ENCODE measurements at places on chromosomes 2 and 18.

- DNase-seq: no peak
Observed at GRCh38 chr18:56107821-56108477, 520.0 kb upstream of the TCF4 start.

- DNase-seq: no peak
Observed at GRCh38 chr2:15760232-15760910, 168.7 kb downstream of the DDX1 start.

GRCh38 chr2:10487081-10487740 lies 39.1 kb upstream of the ODC1 start:
- no peak for DNase-seq

DNA sequence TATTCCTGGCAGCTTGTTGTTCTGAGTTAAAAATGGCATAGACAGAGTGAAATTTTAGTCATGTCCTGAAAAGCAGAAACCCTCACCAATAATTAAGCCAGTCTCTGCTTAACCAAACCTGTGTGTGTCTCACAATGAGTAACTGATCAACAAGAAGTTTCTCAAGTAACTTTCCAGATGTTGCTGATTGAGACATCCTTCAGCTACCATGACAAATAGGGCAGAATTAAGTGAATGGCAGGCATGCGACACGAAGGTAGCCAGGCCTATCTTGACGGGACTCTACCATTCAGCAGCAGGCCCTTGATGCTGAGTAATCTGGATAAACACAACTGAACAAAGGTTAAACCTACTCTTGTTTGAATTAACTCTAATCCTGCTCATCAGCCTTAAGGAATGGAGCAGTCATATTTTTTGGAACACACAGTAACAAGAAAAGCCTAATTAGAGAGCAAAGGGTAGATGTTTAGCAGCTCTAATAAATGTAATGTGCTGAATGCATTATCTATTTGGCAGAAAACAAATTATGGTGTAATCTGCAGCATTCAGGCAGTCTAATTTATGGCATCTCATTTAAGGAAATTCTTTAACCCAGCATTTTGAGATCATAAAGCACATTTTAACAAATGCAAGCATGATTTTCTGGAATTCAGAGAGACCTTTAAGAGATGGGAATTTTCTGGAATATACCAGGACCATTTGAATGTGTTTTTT lies 159.5 kb upstream of the EPHA4 start:
- no peak for DNase-seq
